Heart left ventricle (tissue), 16 donors: ENCODE measurements at places on chromosomes 13 and 19.

- no peaks in the 10 kb centered on the region for H3K27me3 ChIP-seq
- H3K27ac ChIP-seq = no peak overlapping the region
- no peak overlapping the region for H3K4me3 ChIP-seq
Observed at GRCh38 chr13:78228211-78228610, 309.6 kb upstream of the EDNRB start.

GRCh38 chr13:45200701-45201232, at the start of gene KCTD4:
Gene KCTD4 (minus strand): TSS chr13:45201045. CDS start chr13:45194567, 6,478 bp downstream.
- H3K27me3 ChIP-seq = no peaks in the 10 kb centered on the region
- no peaks in the 10 kb centered on the region for H3K36me3 ChIP-seq
- DNase-seq = no peak
- no peak within 1 kb of the TSS for H3K4me3 ChIP-seq

DNA sequence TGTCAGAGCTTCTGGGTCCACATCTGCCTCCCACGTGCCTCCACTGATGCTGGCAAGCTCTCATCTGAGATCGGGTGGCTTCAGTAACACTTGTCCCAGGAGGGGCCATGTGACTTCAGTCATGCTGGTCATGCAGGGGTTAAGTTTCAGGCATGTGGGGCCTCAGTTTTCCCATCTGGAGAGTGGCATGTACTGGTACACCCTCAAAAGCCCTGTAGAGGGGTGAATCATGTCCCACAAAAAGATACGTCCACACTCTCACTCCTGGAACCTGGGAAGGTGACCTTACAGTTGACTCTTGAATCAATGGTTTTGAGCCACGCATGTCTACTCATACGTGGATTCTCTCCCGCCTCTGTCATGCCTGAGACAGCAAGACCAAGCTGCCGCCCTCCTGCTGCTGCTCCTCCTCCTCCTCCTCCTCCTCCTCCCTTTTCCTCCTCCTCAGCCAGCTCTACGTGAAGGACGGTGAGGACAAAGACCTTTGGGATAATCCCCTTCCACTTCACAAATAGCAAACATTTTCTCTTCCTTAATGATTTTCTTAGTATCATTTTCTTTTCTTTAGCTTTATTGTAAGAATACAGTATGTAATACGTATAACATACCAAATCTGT, 53.7 kb downstream of the COMP start:
- H3K4me1 ChIP-seq = peaks cover 32% of the 10 kb centered on the region
- no peaks in the 10 kb centered on the region for H3K27me3 ChIP-seq
- no peak for DNase-seq
- no peak overlapping the region for H3K4me3 ChIP-seq
- no peaks in the 10 kb centered on the region for H3K36me3 ChIP-seq

- no peak overlapping the region for H3K27ac ChIP-seq
- DNase-seq = no peak
- no peaks in the 10 kb centered on the region for H3K4me1 ChIP-seq
- no peak overlapping the region for H3K4me3 ChIP-seq
- peaks cover 83% of the 10 kb centered on the region for H3K36me3 ChIP-seq
Observed at GRCh38 chr19:7450243-7451223, 38.3 kb downstream of the PEX11G start.

- peaks cover 6% of the 10 kb centered on the region for H3K4me1 ChIP-seq
- H3K4me3 ChIP-seq = no peak overlapping the region
- no peak for DNase-seq
Observed at GRCh38 chr19:42655748-42656147, 61.0 kb upstream of the CEACAM8 start.

DNA sequence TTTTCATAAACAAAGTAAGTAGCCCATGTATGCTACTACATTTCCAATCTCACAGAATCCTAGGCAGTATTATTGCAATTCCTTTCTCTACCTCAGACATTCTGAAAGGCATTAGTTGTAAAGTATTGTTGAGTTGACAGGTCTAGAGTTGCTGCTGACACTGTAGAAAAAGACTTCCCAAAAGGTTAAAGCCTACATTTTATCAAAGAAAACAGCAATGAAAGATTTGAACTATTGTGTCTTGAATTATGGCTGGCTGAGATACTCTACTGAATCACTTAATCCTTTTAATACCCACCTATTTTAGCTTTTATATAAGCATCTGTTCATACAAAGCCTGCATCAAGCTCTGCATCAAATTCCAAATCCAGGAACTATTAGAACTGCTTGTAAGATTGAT, 1082.0 kb downstream of the OLFM4 start:
- H3K4me1 ChIP-seq = no peaks in the 10 kb centered on the region
- H3K4me3 ChIP-seq = no peak overlapping the region
- no peak overlapping the region for H3K27ac ChIP-seq
- no peaks in the 10 kb centered on the region for H3K27me3 ChIP-seq
- no peaks in the 10 kb centered on the region for H3K36me3 ChIP-seq

DNA sequence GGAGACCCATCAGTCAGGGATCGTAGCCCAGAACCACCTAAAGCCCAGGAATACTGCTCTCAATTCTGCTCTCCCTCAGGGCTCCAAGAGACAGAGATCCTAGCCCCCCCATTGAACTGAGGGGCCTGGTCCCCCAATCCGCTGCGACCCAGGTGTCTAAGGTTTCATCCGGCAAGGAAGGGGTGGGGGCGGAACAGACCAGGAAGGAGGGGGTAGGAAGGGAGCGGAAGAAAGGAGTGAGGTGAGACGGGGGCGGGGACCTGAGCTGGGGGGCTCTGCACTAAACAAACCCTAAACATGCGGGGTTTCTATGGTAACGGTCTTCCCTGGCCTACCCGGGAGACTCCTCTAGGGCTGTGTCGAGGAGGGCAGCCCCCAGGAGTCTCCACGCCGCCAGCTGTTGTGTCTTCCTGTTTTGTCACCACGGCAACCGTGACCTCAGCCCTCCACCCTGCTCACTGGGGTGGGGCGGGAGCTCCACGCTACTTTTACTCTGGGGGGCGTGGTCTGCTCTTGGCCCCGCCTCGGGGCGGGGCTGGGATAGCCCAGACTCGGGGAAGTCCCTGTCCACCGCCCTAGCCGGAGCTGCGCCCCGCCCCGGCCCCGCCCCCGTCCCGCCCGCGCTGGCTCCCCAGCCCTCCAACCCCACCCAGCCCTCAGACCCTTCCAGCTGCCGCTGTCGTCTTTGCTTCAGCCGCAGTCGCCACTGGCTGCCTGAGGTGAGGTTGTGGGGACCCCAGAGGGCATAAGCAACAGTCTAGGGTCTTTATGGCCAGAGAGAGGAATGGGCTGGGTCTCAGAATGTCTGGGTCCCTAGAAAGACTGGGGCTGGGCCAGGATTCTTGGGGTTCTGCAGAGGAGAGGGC, at the start of gene MYADM:
Gene MYADM (plus strand): TSS at position 659 of the 866 bp plus-strand sequence. CDS start 5,647 bp downstream, outside the sequence.
- peak within 1 kb of the TSS; percentile 99 for H3K27ac ChIP-seq
- peak; percentile 99 for DNase-seq
- peak within 1 kb of the TSS; percentile 86 for H3K4me3 ChIP-seq
- H3K4me1 ChIP-seq = peaks cover 18% of the 10 kb centered on the region
- H3K36me3 ChIP-seq = peaks cover 14% of the 10 kb centered on the region

DNA sequence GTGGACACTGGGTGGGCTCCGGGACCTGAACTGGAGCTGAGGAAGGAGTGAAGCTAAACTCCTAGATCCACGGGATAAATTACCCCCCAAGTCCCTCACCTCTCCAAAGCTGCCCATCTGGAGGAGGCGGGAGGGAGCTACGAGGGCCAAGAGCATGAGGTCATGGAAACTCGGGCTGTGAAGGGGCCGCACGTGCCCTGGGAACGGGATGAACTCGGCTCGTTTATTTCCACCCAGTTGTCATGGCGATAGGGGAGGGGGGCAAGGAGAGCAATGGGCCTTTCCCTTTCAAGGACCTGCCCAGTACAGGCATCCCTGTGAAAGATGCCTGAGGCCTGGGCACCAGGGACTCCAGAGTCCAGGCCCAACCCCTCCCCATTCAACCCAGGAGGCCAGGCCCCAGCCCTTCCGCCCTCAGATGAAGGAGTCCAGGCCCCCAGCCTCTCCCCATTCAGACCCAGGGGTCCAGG, 3.8 kb downstream of the PPP1R12C start:
- peak overlapping the region; percentile 96 for H3K27ac ChIP-seq
- peaks cover 31% of the 10 kb centered on the region for H3K36me3 ChIP-seq
- peaks cover 5% of the 10 kb centered on the region for H3K4me1 ChIP-seq
- H3K27me3 ChIP-seq = no peaks in the 10 kb centered on the region
- no peak overlapping the region for H3K4me3 ChIP-seq
- peak; percentile 94 for DNase-seq

GRCh38 chr13:24921003-24921402, 157.0 kb downstream of the RNF17 start:
- no peaks in the 10 kb centered on the region for H3K27me3 ChIP-seq
- H3K27ac ChIP-seq = no peak overlapping the region
- no peaks in the 10 kb centered on the region for H3K36me3 ChIP-seq
- DNase-seq = no peak

- H3K4me1 ChIP-seq = no peaks in the 10 kb centered on the region
- no peak for DNase-seq
- H3K4me3 ChIP-seq = no peak overlapping the region
- no peaks in the 10 kb centered on the region for H3K27me3 ChIP-seq
Observed at GRCh38 chr13:38697197-38697596, 10.3 kb downstream of the FREM2 start.

DNA sequence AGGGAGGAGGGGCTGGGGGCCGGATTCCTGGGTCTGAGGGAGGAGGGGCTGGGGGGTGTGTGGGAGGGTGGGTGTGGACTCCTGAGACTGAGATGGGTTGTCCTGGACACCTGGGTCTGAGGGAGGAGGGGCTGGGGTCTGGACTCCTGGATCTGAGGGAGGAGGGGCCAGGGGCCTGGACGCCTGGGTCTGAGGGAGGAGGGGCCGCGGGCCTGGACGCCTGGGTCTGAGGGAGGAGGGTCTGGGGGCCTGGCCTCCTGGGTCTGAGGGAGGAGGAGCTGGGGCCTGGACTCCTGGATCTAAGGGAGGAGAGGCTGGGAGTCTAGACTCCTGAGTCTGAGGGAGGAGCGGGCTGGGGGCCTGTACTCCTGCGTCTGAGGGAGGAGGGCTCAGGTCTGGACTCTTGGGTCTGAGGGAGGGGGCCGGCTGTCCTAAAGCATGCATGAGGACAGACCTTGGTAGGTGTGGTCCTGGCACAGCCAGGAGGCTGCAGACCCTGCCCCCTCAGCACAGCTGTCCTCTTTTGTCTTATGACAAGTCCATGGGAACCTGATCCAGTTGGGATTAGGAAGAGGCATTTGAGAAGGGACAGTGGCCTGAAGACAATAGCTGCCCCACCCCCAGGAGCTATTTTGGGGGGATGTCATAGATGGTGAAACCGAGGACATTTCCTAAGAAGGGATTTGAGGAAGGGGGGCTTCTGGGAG, 1.3 kb downstream of the TNNT1 start:
- no peak for DNase-seq
- H3K27ac ChIP-seq = no peak overlapping the region
- H3K27me3 ChIP-seq = peaks cover 19% of the 10 kb centered on the region
- H3K36me3 ChIP-seq = peaks cover 33% of the 10 kb centered on the region
- no peak overlapping the region for H3K4me3 ChIP-seq

- peaks cover 68% of the 10 kb centered on the region for H3K27me3 ChIP-seq
- H3K27ac ChIP-seq = peak overlapping the region; percentile 77
- H3K36me3 ChIP-seq = no peaks in the 10 kb centered on the region
- peak overlapping the region; percentile 46 for H3K4me3 ChIP-seq
Observed at GRCh38 chr13:57632276-57633140, 964 bp downstream of the PCDH17 start.

DNA sequence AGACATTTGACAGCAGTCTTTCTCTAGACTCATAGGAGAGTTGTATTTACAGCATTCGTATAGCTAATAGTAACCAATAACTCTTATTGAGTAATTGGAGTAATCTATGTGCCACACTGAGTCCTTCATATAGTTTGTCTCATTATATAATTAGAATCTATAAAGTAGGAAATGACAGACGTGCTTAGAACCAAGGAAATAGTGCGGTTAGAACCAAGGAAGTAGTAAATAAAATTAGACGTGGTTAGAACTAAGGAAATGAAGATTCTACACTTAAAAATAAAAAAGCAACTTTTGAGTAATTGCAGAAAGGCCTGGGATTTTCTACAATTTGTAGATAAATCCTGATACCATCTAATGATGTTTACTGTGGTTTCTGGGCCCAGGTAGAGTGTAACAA, 107.8 kb upstream of the TNFSF11 start:
- no peak for DNase-seq
- H3K27ac ChIP-seq = no peak overlapping the region
- H3K36me3 ChIP-seq = no peaks in the 10 kb centered on the region
- H3K4me3 ChIP-seq = no peak overlapping the region

- H3K4me1 ChIP-seq = no peaks in the 10 kb centered on the region
- H3K4me3 ChIP-seq = no peak overlapping the region
- no peak for DNase-seq
- H3K36me3 ChIP-seq = no peaks in the 10 kb centered on the region
- no peaks in the 10 kb centered on the region for H3K27me3 ChIP-seq
Observed at GRCh38 chr13:20499986-20500385, 25.7 kb downstream of the CRYL1 start.

GRCh38 chr13:78592584-78592983, 10.8 kb downstream of the POU4F1 start:
- H3K4me1 ChIP-seq = peaks cover 7% of the 10 kb centered on the region
- peaks cover 99% of the 10 kb centered on the region for H3K27me3 ChIP-seq
- no peak overlapping the region for H3K4me3 ChIP-seq
- H3K36me3 ChIP-seq = no peaks in the 10 kb centered on the region
- no peak for DNase-seq

GRCh38 chr13:67964091-67964490, 734.0 kb upstream of the PCDH9 start:
- no peaks in the 10 kb centered on the region for H3K4me1 ChIP-seq
- H3K36me3 ChIP-seq = no peaks in the 10 kb centered on the region
- H3K4me3 ChIP-seq = no peak overlapping the region
- no peaks in the 10 kb centered on the region for H3K27me3 ChIP-seq
- no peak for DNase-seq

- H3K4me3 ChIP-seq = no peak overlapping the region
- no peaks in the 10 kb centered on the region for H3K27me3 ChIP-seq
- H3K36me3 ChIP-seq = no peaks in the 10 kb centered on the region
- H3K4me1 ChIP-seq = peaks cover 15% of the 10 kb centered on the region
- DNase-seq = peak; percentile 29
- H3K27ac ChIP-seq = no peak overlapping the region
Observed at GRCh38 chr13:75357576-75358289, 124.2 kb downstream of the TBC1D4 start.

DNA sequence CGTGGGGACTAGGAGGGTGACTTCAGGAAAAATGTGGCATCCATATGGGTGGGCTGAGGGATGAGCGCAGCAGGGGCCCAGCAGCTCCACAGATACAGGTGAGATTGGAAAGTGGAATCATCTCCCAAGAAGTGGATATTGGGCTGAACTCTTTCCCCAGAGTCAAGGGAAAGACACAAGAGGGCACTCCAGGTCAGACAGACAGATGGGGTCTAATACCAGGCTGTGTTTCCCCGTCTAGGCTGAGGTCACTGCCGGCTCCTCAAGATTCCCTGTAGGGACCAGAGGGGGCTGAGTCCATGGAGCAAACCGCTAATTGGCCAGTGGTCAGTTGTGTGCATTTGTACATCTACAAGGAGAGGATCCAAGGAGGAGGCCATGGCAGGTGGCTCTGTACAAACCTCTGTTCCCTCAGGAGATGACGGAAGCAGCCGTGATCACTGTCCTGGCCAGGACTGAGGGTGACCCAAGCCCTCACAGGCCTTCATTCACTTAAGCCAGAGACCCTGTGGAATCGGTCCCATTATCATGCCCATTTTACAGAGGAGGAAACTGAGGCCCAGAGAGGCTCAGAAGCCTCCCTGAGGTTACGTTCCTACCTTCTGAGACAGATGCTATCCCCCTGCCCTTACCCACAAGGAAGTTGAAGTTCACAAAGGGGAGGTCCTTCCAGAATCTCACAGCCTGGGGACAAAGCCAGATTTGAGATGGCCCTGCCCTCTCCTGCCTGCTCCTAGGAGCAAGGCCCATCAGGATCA, 14.9 kb upstream of the IGLON5 start:
- no peak for DNase-seq
- H3K36me3 ChIP-seq = no peaks in the 10 kb centered on the region
- no peak overlapping the region for H3K27ac ChIP-seq
- H3K27me3 ChIP-seq = peaks cover 60% of the 10 kb centered on the region
- H3K4me3 ChIP-seq = no peak overlapping the region
- H3K4me1 ChIP-seq = no peaks in the 10 kb centered on the region
